ENCODE measurements at places on chromosomes 11 and 22. TPM values are rescaled to one million over a fixed set of nuclear protein-coding genes. Genes with fewer than 3 reads are reported as not detected.

Gene MS4A8
- total RNA-seq, result not detected

Gene ANGPTL5
- not detected for total RNA-seq

DNA sequence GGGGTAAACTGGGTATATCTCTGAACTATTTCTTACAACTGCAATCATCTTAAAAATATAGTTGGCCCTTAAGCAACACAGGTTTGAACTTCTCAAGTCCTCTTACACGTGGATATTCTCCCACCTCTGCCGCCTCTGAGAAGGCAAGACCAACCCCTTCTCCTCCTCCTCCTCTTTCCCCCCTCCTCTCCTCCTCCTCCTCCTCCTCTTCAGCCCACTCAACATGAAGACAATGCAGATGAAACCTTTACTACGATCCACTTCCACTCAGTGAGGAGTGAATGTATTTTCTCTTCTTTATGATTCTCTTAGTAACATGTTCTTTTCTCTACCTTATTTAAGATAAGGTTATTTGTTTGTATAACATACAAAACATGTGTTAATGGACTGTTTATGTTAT lies 20.0 kb downstream of the SHANK2 start:
- DNase-seq, result no peak

GRCh38 chr11:116794851-116795250 lies 3.2 kb upstream of the APOA5 start:
- DNase-seq, result no peak

Data from vagina (tissue), 2 donors.